ENCODE measurements at places on chromosomes 2 and 18. TPM values are rescaled to one million over a fixed set of nuclear protein-coding genes. Genes with fewer than 3 reads are reported as not detected.

The GKN2 gene
- total RNA-seq = not detected

The CHRNA1 gene
- total RNA-seq = not detected

DNA sequence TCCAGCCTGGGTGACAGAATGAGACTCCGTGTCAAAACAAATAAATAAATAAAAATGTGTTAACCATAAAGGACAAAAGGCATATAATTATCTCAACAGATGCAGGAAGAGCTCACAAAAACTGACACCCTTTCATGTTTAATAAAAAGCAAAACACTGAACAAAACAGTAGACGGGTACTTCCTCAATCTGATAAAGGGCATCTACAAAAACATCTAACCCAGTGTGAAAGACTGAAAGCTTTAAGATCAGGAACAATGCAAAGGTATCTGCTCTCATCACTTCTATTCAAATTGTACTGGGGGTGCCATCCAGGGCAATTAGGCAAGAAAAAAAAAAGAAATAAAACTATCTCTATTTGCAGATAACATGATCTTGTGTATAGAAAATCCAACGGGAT, 11.7 kb upstream of the NCL start:
- DNase-seq = no peak

DNA sequence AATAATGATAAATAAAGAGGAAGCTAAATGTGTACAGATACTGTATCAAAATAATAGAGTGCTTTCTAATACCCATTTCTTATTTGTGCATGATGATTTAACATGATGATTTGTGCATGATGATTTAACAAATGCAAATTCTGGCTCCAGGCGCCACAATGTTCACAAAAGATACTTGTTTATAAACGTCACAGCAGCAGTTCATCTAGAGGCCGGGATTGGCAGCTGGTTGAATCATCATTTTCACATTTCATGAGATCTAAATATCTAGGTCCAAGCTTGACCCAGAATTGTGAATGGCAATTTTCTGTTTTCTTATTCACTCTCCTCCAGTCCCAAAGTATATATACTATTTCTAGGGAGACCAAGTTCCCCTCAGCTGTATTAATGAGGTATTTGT, 322.0 kb downstream of the SUCLG1 start:
- DNase-seq = no peak

GRCh38 chr18:27363872-27364271, 178.8 kb upstream of the CHST9 start:
- DNase-seq = no peak

DNA sequence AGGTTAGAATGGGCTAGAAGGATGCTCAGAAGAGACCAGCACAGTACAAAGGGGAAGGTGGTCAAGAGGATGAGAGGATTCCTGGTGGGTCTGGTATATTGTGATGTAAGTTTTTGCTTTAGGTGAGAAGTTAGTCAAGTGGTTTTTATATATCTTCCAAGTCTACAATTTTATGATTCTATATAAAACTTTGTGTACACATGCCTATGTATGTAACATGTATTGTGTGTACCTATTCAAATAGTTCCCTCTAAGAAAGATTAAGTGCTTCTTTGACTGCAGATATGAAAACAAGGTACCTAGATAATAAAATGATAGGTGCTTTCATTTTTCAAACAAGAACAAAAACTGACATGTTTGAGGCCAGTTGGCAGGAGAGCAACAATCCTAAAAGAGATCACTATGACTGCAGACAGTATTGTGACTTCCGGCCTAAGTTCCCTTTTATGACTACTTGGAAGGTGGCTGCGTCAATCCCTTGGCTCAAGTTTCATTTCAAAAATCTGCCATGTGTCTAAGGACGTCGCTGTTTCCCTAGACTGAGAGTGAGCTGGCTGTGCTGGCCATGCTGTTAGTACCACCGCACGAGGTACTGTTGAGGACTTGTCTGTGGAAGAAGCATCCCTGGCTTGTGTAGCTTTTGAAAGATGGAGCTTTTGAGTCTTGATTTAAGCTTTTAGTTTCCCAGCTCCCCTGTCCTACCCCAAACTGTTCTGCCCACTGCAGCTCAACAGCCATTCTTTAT, 123.1 kb downstream of the PRPF40A start:
- DNase-seq = no peak

- no peak for DNase-seq
Observed at GRCh38 chr2:212919238-212919637, 232.2 kb downstream of the IKZF2 start.

DNA sequence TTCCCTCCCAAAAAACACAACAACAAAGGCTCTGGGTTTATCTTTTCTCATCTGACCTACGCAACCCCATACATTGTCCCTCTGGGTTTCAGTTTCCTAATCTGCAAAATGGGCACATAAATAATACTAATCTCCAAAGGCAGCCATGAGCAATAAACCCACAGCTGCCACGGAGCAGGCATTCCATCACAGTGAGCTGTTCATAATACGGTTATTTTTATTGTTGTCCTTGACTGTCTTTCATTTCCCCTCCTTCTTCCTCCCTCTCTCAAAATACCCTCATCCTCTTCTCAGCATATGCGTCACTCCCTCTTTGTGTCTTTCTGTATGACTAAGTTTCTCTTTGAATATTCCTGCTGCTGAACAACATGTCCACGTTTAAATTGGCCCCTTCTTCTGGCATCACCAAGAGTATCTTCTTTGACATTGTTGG, 129.8 kb upstream of the CAB39 start:
- no peak for DNase-seq

- peak; percentile 99 for DNase-seq
Observed at GRCh38 chr2:36966370-36967235, at the start of gene STRN. Gene STRN, minus strand, starts transcription at chr2:36966536. Its CDS starts 73 bp downstream, at chr2:36966463.

DNA sequence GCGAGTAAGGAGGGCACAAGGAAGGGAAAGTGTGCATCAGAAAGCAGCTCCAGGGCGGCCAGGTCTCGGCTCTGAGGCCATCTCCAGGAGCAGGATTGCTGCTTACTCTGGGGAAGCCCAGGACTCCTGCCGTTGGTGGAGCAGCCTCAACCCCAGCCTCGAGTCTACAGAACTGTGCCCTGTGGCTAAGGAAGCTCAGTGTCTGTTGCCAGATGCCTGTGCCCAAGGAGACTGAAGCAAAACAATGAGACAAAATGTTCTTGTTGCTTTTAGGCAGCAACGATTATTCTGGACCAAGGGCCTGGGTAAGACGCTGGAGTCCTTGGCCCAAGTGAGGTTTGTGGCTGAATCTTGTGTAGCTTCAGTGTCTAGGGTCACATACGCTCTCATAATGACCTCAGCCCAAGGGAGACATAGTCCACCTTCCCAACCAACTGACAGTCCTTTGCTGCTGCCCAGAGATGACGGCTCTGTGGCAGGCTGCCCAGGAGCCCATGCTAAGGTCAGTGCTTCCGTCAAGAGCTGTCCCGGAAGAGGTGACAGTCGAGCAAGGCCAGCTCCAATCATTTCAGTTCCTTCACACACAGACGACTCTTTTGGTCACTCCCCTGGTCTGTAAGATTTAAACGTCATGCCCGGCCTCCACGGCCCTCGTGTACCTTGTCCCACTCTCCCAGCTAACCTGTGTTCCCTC, 223.8 kb downstream of the TTC32 start:
- no peak for DNase-seq

GRCh38 chr2:28401948-28402550, 9.4 kb downstream of the FOSL2 start:
- no peak for DNase-seq

- DNase-seq = no peak
Observed at GRCh38 chr2:154259030-154259429, 387.3 kb downstream of the GALNT13 start.

DNA sequence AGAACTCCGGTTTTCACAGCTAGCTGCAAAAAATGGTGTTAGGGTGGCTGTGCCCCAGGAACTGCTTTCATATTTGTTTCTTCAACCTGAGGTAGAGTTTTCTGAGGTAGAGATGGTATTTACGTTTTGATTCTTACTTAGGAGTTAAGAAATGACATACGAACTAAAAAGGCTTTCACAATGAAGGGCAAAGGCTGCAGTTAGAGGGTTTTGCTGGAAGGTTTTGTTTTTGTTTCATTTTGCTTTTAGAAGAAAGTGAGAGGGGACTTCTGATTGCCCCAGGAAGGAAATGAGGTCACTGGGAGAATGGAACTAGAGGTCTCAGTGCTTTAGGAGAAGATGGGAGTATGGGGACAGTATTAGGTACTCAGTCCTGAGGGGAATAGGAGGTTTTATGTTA, 15.5 kb downstream of the CDCA7 start:
- DNase-seq = no peak

GRCh38 chr18:12048827-12049175, 44.8 kb upstream of the ANKRD62 start:
- no peak for DNase-seq

DNA sequence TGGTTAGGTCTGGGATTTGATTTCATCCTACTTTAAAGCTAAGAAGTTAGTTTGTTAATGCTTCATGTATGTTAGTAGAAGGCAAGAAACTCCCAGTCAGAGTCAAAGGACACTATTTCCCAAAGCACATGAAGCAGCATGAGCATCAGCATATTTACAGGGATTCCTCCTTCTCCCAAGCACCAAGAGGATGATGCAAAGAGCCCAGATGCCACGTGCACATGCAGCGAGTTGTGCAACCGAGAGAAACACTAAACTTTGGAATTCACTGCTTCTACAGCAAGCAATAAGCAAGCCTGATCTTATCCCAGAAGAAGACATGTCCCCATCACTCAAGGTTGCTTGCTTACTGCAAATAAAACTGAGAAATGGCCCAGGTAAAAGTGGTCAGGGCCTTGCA, 32.5 kb downstream of the CPO start:
- no peak for DNase-seq

DNA sequence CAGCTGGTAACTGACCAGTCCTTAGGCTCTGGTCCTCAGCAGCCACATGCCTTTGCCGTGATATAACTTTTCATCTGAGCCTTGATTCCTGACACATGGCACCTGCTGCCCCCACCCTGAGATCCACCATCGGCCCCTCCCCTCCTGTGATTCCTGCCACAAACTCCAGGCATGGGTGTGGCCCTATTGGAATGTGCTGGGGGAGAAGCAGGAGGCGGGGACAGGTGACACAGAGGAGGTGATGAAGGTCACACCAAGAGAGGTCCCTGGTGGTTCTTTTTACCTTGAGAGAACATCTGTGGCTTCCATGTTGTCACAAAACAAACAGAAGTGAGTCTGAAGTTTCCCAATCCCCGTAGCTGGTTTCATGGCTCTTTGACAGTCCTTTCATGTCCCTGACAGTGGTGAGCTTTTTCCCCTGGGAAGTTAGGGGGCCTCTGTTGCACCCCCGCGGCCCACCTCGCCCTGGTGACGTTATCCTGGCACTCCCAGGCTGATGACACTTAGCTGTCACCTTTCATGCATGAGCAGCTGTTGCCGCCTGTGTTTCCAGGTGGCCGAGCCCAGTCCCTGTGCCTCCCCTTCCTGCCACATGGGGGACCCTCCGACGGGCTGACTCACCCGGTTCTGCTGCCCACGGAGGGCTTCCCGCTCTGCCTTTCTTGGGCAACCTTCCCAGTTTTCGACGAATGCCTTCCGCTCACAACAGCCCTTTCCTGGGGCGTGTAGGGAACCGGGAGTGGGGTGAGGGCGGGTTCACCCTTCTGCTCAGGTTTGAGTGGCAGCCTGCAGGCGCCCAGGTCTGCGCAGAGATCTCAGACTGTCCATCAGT, 66.3 kb upstream of the GLI2 start:
- no peak for DNase-seq

DNA sequence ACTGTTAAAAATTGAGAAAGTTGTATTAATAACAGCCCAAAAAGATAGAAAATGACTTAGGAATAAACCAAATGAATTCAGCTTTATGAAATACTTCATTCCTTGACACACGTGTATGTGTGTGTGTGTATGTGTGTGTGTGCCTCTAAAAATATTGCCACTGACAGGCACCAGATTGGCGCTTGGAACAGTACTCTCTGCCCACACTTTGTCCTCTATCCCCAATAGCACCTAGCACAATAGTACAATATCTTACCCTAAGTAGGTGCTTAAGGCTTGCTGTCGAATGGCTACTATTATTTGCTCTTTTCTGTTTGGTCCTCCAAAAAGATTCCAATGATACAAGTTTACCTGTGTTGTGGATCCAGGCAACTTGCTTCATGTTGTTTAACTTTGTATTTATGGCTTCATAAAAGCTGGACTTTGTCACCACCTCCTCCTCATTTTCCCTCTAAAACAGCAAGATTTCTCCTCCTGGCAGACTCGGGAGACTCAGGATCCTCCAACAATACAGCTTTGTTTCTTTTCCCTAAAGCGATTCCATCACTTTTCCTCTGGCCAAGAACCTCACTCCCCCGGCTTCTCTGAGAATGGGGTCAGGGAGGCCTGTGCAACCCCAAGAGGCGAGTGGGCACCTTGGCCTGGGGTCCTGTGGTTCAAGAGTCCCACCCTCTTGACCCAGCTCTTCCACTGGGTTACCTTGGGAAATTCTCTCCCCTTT, 43.3 kb upstream of the LCLAT1 start:
- no peak for DNase-seq

GRCh38 chr2:225602205-225602604, 202.7 kb downstream of the NYAP2 start:
- no peak for DNase-seq

DNA sequence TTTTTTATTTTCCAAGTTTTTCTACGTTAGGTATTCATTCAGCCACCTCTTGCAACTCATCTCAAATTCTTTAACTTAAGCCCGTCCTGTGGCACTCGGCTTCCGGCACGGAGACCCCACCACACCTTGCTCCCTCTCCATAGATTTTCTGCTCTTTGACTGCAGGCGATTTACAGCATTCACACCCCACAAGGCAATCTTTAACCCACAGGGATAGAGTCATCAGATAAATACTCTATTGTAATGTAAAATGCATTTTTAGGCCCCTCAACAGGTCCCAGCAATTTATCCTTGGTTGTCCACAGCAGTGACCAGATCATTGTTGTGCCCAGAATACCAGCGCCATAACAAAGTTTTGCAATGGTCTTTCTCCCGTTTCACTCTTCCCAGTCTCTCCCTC, 132.3 kb upstream of the EPHA4 start:
- no peak for DNase-seq
